ENCODE measurements at places on chromosomes 3 and 15. TPM values are rescaled to one million over a fixed set of nuclear protein-coding genes. Genes with fewer than 3 reads are reported as not detected.

DNA sequence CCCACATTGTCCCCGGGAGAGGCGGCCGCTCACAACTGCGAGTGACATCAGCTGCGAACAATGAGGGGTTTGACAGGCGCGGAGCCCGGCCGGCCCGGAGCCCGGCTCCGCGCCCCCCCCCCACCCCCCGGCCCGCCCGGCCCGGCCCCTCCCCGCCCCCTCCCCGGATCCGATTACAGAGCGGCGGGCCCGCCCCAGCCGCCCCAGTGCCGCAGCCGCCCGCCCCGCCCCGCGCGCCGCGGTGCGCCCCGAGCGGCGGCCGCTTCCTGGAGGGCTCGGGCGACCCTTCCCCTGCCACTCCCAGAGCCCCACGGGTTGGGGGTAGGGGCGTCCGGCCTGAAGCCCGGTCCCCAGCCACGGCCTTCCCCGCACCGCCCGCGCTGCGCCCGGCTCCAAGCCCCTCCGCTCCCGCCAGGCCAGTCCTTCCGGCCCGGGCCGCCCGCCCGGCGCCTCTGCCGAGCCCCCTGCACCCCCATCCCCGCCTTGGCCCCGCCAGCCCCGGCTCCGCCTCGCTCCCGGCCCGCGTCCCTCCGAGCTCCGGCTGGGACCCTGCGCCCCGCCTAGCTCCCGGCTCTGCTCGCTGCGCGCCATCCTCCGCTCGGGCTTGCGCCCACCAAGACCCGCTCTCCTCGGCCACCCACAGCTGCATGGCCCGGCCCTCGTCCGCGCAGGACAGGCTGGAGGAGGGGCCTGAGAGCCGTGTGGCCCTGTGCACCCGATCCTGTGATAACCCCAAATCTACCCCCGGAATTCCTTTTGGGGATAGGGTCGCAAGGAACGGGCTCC lies at the start of gene PCBP4:
Gene PCBP4, minus strand, starts transcription at position 71 of the 786 bp plus-strand sequence. CDS start 6,214 bp downstream, outside the sequence.
- peak; percentile 29 for DNase-seq

DNA sequence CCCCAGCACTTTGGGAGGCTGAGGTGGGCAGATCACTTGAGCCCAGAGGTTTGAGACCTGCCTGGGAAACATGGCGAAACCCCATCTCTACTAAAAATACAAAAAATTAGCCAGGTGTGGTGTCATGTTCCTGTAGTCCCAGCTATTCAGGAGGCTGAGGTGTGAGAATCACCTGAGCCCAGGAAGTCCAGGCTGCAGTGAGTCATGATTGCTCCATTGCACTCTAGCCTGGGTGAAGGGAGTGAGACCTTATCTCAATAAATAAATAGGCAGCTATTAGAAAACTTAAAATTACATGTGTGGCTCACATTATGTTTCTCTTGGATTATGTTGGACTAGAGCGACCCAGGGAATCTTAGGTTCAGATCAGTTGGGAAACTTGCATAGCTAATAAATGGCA lies 69.7 kb downstream of the RPLP1 start:
- DNase-seq = no peak

- DNase-seq = peak; percentile 26
Measured at GRCh38 chr3:147413686-147414389, 4.7 kb downstream of the ZIC1 start.

FILIP1L gene
- 2.2 TPM for total RNA-seq

DNA sequence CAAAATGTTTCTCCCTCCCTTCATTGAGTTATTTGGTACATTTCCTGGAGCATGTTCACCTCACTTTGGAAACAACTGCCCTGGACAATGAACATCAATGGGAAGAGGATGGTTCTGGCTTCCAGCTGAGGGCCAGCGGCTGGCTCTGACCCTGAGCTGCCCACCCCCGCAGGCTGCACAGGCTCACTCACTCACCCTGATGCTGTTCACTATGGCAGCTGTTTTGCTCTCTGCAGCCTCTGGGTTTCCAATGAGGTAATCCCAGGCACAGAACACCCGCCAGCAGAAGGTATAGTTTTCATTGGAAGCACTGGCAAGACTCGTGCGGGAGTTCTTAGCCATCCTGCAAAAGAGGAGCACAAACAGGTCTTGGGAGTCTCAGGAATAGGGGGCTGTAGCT lies 17.8 kb downstream of the TMC3 start:
- no peak for DNase-seq

DNA sequence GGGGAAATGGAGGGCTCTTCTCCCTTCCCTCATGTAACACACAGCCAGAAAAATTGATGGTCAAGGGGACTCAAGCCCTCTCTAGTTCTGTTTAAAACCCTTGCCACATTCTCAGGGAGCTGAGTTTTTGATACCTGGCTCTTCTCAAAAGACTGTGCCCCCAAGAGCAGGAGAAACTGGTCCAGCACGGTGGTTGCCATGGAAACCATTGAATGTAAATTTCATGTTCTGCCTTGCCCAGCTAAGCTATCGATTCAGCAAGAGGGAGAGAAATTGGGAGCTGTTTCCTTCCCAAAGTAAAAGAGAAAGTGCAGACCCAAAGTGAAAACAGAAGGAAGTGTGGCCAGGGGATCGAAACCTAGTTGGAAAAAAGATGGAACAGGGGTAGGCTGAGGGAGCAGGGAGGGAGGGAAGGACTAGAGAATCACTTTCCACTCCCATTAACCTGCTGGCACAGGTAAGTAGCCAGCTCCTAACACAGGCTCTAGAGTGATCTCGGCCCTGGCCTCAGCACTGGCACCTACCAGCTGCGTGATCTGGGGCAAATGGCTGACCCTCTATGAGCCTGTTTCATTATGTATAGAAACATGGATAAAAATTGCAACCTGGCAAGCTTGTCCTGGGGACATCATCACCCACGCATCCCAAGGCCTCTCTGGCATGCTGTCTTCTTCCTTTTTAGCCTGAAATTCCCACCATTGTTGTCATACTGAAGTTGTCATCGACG lies 140.9 kb downstream of the TPRA1 start:
- no peak for DNase-seq

GRCh38 chr3:122322095-122323075 lies 2.7 kb upstream of the CSTA start:
- no peak for DNase-seq

GRCh38 chr3:193552923-193553322 lies 1.8 kb downstream of the ATP13A4 start:
- DNase-seq = no peak

SEMA3F gene
- total RNA-seq = 0.17 TPM

GADL1 gene
- 0.06 TPM for total RNA-seq

DNA sequence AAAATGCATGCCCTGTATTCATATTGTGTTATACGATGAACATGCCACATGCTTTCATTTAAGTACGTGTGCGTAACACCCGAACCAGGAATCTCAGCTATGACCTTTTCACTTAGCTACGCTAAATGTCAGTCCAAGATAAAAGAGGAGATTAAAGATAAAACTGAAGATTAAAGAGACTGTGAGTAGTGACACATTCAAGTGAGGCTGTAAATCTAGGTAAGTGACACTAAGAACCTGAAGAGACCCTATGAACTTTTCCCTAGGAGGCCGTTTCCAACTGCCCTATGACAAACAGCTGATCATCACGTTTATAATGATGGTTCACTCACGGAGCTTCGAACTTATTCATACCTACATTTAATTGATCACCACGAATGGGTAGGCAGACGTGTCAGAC lies 32.2 kb downstream of the TFRC start:
- DNase-seq = no peak

LIPC gene
- 1.3 TPM for total RNA-seq

GRCh38 chr3:103968131-103968530 lies 1398.6 kb upstream of the ALCAM start:
- DNase-seq = no peak

GRCh38 chr15:97081666-97082226 lies 751.2 kb downstream of the NR2F2 start:
- no peak for DNase-seq

LYSMD2 gene
- total RNA-seq = 4.7 TPM

DNAH12 gene
- total RNA-seq = 0.77 TPM

ROPN1B gene
- not detected for total RNA-seq

PRR20G gene
- total RNA-seq = not detected

GRCh38 chr3:121496786-121497185 lies 49.0 kb downstream of the POLQ start:
- no peak for DNase-seq

Data from LHCN-M2 (cell line).